ENCODE measurements at places on chromosomes 3 and 15.

GRCh38 chr3:126285369-126285768 lies 71.8 kb downstream of the KLF15 start:
- DNase-seq: no peak

DNA sequence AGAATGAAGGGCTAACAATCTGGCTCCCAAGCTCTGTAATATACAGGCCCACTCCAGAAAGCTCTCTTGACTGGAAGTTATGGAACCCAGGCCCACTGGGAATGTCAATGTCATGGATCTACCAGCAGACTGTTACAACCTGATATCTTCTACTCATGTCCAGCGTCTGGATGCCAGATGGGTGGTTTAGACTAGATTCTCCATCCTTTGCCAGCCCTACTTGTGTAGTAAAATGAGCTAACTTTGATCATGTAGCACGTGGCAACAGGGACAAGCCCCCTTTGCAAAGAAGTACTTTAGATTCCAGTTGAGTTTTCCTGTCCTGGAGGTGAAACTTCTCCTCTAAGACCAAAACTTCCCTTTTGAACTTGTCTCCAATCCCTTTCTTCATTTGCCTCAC lies 55.1 kb downstream of the HEG1 start:
- DNase-seq: no peak

DNA sequence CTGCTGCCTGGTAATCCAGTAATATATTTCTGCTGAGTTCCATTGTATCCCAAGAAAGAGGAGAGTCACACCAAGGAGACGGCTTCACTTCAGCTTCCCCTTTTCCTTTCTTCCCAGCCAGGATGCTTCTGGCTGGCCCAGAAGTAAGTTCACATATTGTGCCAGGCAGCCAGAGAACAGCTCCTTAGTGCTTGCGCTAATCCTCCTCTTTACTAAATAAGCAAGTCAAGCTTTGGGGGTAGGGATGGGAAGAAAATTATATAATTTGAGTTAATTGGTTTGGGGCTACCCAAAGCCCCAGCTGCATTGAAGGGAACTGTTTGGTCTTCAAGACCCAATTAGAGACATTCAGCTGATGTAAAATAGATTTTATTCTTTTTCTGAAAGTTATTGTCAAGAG lies 218.8 kb upstream of the HES1 start:
- DNase-seq: no peak

DNA sequence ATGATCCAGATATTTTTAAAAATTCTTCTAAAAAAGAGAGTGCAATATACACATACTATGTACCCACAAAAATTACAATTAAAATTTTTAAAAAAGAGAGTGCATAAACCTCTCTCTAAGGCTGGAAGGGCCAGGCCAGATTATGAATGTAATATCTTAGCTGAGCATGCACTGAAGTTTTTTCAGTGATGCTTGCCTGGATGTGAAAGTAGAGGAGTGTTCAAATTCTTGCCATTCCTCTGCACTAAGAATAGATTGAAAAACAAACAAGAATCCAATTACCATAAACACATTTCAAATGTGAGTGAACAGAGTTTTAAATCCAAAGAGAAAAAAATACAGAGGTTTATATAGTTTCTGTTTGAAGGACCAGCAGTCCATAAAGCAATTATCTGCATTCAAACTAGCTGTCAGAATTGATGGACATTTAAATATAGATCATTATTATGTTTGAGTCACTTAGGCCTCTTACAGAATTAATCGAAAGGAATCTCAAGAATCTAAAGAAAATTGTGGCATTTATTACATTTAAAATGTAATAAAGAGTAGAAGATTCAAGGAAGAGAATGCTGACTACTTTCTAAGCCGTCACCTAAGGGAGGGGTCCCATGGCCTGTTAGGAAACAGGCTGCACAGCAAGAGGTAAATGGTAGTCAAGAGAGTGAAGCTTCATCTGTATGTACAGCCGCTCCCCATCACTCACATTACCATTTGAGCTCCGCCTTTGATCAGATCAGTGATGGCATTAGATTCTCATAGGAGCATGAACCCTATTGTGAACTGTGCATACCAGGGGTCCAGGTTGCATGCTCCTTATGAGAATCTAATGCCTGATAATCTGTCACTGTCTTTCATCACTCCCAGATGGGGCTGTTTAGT lies 159.3 kb upstream of the MDFIC2 start:
- DNase-seq: no peak

DNA sequence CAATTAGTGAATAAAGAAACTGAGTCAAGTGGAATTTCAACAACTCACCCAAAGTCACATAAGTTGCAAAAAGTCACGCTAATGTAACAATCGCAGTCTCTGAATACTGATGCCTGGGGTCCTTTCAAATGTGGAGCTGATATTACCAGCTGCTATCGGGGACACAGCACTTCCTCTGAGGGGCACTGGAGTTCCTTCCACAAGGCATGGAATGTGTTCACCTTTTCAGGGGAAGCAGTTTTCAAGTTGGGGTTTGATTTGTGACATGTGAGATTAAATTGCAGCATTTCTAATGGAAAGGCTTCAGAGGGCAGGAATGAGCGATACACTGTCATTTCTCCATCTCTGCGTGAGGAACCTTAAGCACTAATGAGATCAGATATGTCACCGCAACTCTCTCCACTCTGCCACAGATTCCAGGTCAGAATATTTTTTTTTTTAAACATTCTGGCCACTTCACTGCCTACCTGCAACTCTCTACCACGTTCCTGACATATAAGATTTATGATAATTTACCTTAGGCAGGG lies 807.2 kb upstream of the CFAP20DC start:
- no peak for DNase-seq

GRCh38 chr3:181054538-181054937 lies 65.0 kb upstream of the DNAJC19 start:
- no peak for DNase-seq

GRCh38 chr3:153291059-153291685 lies 129.1 kb downstream of the RAP2B start:
- DNase-seq: peak; percentile 37

GRCh38 chr3:159366476-159366875 lies 564.6 kb downstream of the MFSD1 start:
- DNase-seq: peak; percentile 82

DNA sequence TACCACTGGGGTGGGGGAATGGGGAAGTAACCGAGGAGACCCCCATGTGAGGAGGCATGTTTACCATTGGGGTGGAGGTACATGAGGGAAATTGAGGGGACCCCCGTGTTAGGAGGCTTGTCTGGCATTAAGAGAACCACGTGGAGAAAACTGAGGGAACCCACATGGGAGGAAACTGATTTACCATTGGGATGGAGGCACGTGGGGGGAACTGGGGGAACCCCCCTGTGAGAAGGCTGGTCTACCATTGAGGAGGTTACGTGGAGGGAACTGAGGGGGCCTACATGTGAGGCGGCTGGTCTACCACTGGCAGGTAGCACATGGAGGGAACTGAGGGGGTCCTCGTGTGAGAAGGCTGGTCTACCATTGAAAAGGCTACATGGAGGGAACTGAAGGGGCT lies 159.4 kb downstream of the FBLN2 start:
- DNase-seq: no peak

DNA sequence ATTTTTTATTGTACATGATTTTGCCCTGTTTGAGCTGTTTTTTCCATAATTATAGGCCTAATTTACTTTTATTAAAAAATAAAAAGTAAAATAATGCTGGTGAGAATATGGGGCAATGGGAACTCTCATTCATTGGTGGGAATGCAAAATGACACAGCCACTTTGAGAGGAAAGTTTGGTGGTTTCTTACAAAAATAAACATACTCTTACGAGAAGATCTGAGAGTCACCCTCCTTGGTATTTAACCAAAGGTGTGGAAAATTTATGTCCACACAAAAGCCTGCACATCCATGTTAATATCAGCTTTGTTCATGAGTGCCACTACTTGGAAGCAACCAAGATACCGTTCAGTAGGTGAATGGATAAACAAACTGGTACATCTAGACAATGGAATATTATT lies 9.8 kb downstream of the MUC13 start:
- no peak for DNase-seq

GRCh38 chr3:46825450-46825849 lies 37.8 kb downstream of the MYL3 start:
- DNase-seq: no peak

DNA sequence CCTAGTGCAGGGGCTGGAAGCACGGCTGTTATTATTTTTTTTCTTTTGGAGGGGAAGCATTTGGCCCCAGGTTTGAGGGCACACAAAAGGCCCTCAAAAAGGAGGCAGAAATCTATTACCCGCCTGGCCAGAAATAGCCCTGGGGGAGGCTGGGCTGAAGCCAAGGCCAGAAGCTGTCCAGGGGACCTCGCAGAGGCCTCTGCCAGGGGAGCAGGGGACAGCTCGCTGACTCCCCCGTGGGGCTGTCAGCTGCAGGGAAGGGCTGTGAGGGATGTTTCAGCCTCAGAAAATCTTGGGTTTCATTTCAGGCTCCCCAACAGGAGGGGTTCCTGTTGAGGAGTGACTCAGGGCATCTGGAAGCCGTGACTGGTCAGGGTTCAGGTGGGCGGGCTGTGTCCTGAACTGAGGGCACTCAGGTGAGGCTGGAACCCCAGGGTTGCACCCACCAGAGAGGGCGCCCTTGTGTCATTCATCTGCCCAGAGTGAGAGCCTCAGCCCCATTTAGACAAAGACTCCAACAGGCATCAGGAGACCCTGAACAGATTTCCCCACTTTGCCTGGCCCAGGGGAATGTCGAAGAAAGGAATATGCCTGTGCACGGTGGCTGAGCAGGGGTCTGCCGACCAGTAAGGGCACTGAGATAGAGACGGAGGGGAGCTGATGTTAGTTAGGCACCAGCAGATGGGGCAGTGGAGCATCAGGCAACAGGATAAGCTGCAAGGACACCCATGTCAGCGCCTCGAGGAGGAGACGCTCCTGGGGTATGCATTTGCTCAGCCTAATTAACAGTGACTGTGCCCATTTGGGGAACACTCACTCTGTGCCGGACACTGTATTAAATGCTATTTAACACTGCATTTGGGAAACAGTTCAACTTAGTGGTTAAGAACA lies 43.5 kb upstream of the SLC6A11 start:
- peak; percentile 89 for DNase-seq

DNA sequence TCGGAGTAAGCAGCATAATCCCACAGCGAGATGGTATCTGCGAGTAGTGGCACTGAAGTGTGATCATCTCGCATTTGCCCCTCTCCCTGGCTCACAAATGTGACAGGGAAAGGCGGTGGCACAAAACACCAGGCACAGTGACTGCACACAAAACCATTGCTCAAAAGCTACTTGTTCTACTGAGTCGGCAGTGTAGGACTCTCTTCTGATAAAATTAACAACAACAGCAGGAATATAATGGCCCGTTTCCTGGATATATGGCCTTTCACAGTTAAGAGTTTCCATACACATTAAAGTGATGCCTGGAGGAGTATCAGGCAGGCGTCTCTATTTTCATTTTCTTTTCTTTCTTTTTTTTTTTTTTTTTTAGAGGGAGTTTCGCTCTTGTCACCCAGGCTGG lies 69.0 kb downstream of the MYO1E start:
- DNase-seq: no peak

DNA sequence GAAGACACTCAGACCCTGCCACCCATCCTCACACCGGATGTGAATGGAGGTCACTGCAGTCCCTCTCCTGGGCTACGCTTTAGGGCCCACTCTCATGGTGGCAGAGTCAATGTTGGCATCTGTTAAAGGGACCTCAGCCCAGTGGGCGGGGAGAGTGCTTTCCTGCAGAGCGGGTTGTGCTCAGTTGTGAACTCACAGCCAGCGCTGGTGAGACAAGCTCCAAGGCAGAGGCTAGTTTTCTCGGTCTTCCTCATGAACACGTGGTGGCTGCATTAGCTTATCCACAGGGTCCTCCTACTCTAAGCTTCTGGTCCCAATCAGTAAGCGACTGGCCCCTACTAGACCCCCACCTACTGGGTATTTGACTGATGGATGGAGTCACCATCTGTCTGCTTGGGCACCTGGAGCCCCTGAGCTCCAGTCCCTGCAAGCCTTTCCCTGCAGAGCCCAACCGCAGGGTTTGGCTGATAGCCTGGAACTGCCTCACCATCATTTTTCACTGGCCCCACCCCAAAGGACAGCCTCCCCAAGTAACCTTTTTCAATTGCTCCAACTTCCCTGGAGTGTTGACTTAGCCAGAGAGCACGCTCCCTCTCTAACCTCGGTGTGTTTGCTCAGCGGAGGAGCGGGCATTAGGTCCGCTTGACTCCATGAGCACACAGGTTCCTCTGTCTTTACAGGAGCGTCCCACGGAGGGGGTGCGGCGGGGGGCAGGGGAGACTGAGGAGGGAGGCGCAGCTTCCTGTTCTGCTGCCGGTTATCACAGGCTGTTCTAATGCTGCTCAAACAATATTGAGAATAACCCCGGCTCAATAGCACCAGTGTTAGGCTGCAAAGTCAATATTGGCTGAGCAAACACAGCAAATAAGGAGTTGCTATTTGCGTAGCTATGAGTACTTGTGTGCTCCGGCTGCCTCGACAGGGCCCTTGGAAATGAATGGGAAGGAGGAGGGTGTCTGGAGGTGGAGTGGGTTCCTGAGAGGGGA lies 141.7 kb downstream of the RPLP1 start:
- peak; percentile 64 for DNase-seq

GRCh38 chr15:80437334-80437891 lies 33.2 kb downstream of the ARNT2 start:
- no peak for DNase-seq

- DNase-seq: no peak
Observed at GRCh38 chr3:133169331-133170068, 131.3 kb downstream of the TMEM108 start.

DNA sequence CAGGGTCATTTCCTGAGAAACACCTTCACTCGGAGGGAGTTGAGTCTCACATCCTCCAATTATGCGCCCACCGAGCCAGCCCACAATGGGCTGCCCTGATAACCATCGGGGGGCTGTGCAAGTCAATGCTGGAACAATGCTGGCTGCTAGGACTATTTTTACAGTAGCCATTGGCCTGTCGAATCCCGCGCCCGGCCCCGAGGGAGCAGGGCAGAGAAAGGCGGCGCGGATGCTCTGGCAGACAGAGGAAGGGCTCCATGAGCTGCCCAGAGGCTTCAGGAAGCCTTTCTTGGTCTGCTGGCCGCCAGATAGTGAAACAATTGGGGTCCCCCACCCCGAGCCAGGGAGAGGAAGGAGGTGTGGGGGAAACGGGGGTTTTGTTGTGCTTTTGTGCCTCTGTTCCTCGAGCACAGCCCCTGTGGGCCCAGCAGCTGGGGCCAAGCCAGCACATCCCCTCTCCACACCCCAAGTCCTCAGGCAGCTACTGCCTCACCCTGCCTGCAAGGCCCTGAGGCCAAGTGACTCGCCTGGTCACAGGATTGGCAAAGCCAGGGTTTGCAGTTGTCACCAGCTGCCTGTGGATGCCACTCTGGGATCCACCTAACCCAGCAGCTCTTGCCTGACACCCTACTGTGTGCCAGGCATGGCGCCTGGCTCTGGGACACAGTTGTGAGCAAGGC lies 39.0 kb downstream of the SLC6A6 start:
- DNase-seq: no peak

Measured in foreskin keratinocyte (primary cell).